ENCODE measurements at places on chromosomes 13 and 19.

- DNase-seq, result no peak
Observed at GRCh38 chr13:36447501-36447900, 15.2 kb downstream of the CCNA1 start.

GRCh38 chr13:99996381-99996973, 14.9 kb downstream of the ZIC2 start:
- no peak for DNase-seq

DNA sequence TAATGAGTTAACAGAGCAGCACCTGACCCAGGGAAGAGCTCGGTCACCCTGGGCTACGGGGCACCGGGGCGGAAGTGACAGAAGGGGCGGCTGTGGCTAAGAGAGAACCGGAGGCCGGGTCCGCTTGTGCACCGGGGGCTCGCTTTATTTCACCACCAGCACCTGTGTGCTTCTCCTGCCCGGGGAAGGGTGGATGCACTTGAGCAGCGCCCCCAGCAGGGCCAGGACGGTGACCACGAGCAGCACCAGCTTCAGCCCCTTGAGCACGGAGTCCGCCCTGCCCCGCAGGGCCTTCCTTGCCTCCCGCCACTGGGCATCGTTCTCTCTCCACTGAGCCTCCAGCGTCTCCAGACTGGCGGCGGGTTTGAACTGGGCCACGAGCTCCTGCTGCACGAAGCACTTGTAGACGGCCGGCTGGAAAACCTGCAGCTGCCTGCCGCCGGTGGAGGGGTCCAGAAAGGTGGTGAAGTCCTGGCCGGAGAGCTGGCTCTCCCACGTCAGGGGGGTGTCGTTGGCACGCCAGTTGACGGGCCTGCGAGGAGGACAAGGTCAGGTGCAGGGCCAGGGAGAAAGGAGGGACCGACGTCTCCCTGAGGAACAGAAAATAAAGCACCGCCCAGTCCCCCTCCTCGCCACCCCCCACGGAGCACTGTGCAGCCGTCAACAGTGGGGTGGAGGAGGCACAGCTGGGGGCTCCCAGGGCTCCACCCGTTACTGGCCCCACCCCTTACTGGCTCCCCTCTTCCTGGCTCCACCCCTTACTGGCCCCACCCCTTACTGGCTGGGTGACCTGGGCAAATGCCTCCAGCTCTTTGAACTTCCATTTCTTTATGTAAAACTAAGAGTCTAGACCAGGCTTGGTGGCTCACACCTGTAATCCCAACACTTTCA, 3.6 kb downstream of the FAM187B start:
- DNase-seq, result no peak

DNA sequence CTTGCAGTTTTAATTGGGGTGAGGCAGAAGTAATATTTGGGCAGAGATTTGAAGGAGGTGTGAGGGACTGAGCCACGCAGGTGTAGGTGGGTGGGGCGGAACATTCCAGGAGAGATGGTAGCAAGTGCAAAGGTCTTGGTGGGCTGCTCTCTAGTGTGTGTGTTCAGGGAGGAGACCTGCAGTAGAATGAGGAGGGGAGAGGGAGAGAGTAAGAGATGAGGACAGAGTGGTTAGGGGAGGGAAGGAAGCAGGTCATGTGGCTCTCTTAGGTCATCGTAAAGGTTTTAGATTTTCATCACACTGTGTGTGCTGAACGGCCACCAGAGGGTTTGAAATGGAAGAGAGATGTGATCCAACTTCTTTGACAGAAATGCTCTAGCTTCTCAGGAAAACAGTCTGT, 33.5 kb downstream of the WASF3 start:
- DNase-seq, result no peak

- DNase-seq, result no peak
Observed at GRCh38 chr13:39419876-39420275, 183.1 kb downstream of the LHFPL6 start.

- no peak for DNase-seq
Observed at GRCh38 chr13:39542361-39542760, 60.6 kb downstream of the LHFPL6 start.

GRCh38 chr13:99282264-99283231, 24.4 kb upstream of the GPR18 start:
- no peak for DNase-seq
